ENCODE measurements at places on chromosomes 12 and 14. TPM values are rescaled to one million over a fixed set of nuclear protein-coding genes. Genes with fewer than 3 reads are reported as not detected.

Gene ABCD2
- total RNA-seq = 1.1 TPM

Gene FGD6
- 8.4 TPM for total RNA-seq

Gene CCDC38
- total RNA-seq = not detected

Gene NXPH4
- total RNA-seq = not detected

Gene KRT83
- total RNA-seq = not detected

Gene MYH7
- total RNA-seq = not detected

Gene VEZT
- 58.3 TPM for total RNA-seq

Gene POP5
- 22.3 TPM for total RNA-seq

Gene DNAH10
- total RNA-seq = 0.14 TPM

Gene MYRFL
- total RNA-seq = not detected

Gene ALDH1L2
- total RNA-seq = 16.5 TPM

Gene RFX4
- total RNA-seq = not detected
